Colonic mucosa (tissue), 4 donors: ENCODE measurements at places on chromosomes 3 and 15. TPM values are rescaled to one million over a fixed set of nuclear protein-coding genes. Genes with fewer than 3 reads are reported as not detected.

- no peak for DNase-seq
Measured at GRCh38 chr3:127539366-127540060, 51.0 kb downstream of the TPRA1 start.

DNA sequence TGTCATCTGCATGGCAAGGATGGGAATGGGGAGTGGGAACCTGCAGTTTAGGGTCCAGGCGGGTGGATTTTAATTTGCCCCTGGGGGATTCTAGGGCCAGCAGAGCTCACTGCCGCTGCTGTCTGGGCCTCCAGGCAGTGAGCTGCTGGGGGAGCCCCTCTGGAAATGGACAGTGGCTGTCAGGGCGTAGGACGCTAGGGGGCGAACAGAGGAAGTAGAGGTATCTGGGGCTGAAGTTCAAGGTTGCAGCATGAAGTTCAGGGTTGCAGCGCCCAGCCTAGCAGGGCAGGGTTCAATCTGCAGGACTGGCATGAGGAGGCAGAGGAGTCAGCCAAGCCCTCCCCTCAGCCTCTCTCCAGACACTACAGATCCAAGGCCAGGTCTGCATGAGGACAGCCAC, 49.5 kb downstream of the APBA2 start:
- DNase-seq = no peak

GRCh38 chr3:9099702-9100512, 136.6 kb upstream of the RAD18 start:
- no peak for DNase-seq

DNA sequence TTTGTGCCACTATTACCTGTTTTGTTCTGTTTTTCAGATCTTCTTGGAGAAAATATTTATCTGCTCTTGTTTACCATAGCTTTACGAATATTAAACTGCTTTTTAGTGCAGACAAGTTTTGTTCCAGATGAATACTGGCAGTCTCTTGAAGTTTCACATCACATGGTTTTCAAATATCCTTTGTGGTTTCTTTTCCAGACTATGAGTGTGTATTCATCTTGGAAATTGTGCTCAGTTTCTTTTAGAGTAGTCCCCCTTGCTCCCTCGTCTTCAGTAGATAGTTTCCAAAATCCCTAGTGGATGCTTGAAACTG, 1.2 kb downstream of the PIGB start:
- DNase-seq = no peak

- no peak for DNase-seq
Measured at GRCh38 chr3:157135671-157136396, 24.1 kb downstream of the CCNL1 start.

DNA sequence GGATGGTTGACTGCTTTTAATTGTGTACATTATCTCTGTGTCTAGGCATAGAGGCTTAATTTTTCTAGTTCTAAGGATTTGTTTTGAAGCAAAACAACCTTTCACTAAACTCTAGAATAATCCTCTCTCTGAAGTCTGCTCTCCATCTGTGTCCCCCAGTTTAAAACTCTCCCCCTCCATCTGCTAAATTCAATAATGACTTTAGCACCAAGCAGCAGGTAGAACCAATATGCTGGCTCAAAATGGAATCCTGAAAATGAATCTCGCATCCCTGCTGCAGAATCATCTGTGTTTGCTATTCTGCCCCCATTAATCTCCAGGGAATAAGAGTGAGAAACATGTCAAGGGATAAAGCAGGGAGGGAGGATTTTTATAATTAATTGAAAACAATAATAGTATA, 111.8 kb downstream of the TUSC7 start:
- DNase-seq = no peak

DNA sequence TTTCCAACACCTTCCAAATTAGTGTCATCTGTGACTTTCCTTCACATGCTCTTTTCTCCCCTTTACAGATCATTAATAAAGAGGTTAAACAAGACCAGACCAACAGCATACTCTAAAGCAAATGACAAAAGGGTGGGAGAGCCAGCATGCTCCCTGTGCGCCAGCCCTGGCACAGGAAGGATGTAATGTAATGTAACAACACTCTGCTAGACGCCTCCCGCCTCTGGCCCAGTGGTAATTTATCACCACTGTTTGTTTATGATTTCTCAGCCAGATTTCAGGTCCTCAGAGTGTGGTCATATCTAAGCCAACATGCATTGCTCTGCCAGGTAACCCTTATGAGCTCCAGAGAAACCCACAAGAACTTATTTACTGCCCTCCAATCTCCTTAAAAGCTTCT, 189.5 kb upstream of the WNT5A start:
- DNase-seq = no peak

DNA sequence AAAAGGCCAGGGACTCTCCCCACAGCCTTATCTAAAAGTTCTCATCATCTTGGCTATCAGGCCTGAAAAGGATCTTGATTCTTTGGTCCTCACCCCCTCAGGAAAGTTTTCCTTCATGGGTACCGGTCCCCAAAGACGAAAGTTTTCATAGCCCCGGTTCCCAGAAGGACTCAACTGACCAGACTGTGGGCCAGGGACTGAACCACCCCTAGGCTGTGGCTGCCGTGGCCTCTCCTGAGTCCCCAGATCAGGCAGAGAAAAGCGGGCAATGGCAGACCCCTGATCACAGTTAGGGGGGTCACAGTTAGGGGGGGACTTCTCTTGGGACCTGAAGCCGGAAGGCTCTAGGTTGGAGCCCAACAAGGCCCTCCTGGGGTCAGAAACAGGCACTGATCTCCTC, 54.8 kb downstream of the LHFPL4 start:
- DNase-seq = no peak

DNA sequence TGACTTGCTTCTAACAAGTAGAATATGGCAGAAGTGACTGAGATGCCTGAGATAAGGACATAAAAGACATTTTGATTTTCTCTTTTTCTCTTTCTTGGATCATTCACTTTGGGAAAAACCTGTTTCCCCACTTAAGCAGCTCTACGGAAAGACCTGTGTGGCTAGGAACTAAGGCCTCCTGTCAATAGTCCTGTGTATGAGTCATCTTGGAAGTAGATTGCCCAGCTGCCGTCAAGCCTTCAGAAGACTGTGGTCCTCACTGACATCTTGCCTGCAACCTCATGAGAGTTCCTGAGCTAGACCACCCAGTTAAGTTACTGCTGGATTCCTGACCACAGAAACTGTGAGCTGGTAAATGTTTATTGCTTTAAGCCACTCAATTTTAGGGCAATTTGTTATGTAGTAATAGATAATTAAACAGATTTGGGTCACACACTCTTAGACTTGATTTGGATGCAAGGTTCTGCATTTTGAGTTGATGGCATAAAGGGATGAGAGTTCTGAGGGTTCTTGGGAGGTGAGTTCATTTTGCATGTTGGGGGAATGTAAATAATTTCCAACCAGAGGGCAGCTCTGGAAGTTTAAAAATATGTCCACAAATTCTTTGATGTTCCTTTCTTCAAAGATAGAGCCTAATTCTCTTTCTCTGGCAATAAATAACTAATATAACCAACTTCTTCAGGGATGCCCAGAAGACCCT, 229.2 kb downstream of the SQOR start:
- no peak for DNase-seq

DNA sequence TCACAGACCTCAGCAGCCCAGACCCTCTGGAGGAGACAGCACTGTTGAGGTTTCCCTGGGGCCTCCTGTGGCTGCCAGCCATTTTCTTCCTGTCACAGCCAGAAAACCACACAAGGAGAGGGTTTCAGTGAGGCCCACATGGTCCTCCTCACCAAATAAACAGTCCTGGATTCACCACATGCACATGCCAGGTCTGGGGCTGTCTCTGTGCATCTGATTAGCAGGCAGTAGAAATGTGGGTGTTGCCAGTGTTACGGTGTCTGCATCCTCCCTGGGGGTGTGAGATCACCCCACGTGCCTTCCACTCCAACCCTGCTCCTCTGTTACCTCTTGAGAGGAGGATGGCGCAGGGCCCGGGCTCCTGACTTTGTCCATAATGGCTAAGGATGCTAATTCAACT, 140.4 kb downstream of the CHDH start:
- DNase-seq = no peak

ADGRG7 gene
- 3.2 TPM for total RNA-seq
